Left renal cortex interstitium (tissue), 4 donors: ENCODE measurements at places on chromosomes 6 and 20. TPM values are rescaled to one million over a fixed set of nuclear protein-coding genes. Genes with fewer than 3 reads are reported as not detected.

GRCh38 chr6:153511896-153512496, 380.9 kb upstream of the RGS17 start:
- DNase-seq: no peak

GRCh38 chr6:121614115-121614514, 178.7 kb downstream of the GJA1 start:
- DNase-seq: no peak

- no peak for DNase-seq
Observed at GRCh38 chr6:34385793-34386195, 6.7 kb downstream of the NUDT3 start.

OXT gene
- 0.51 TPM for polyA plus RNA-seq

GRCh38 chr20:61044499-61044898, 207.6 kb upstream of the CDH4 start:
- no peak for DNase-seq

SRMS gene
- 0.33 TPM for polyA plus RNA-seq

GRCh38 chr6:16683641-16684194, 77.5 kb downstream of the ATXN1 start:
- DNase-seq: no peak

DUSP22 gene
- polyA plus RNA-seq: 25.0 TPM

GRCh38 chr20:739736-740135, 28.6 kb downstream of the SLC52A3 start:
- no peak for DNase-seq

- DNase-seq: no peak
Observed at GRCh38 chr20:13510837-13511488, 127.8 kb downstream of the TASP1 start.

CDSN gene
- polyA plus RNA-seq: not detected

GRCh38 chr6:18410412-18410811, 23.3 kb downstream of the RNF144B start:
- no peak for DNase-seq

GRCh38 chr6:101608703-101609102, 215.2 kb downstream of the GRIK2 start:
- no peak for DNase-seq

- no peak for DNase-seq
Observed at GRCh38 chr6:109060571-109060970, 34.1 kb downstream of the SESN1 start.

DNA sequence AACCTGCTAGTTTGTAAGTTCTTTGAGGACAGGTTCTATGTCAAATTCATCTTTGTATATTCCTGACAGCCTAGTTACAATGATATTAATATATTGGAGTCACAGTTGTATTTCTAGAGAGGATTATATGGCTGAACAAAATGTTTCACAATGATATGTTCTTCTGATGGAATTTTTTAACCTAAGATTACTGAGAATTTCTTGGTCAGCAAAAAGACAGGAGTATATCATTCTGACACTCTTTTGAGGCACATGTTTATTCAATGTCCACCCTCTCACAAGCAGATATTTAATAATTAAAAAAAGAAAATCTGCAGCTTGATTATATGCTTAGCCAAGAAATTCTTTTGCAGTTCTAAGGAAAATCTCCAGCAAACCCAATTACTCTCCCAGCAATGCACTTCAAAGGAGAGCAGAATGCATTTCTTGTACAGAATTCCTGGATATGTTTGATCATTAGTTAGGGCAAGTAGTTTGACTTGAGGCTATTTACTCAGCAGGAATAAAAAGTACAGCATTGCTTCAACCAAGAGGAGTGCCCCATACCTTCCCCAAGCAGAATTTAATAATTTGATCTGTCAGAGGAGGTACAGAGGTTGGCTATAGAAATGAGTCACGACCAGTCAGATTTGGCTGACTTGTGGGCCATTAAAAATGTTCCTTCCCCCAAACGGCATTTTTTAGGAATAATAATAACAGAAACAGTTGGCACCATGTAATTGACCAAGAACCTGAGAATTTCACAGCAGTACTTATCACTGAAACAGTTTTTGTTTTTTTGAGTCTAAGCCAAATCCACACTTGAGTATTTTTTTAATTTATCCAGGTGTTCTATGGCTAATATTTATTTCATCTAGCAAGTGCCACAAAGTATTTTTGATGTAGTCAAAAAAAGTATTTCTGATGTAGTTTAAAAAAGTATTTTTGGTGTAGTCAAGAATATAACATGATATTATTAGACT, 508.1 kb upstream of the FLRT3 start:
- DNase-seq: no peak
